ENCODE measurements at places on chromosomes 3 and 15.
A peak's percentile ranks its signal among the peaks of the same experiment; 100 is the strongest.

- peak; percentile 76 for ATAC-seq
These were observed 1039.2 kb downstream of the ROBO1 start for GRCh38 chr3:78728406-78729145.

DNA sequence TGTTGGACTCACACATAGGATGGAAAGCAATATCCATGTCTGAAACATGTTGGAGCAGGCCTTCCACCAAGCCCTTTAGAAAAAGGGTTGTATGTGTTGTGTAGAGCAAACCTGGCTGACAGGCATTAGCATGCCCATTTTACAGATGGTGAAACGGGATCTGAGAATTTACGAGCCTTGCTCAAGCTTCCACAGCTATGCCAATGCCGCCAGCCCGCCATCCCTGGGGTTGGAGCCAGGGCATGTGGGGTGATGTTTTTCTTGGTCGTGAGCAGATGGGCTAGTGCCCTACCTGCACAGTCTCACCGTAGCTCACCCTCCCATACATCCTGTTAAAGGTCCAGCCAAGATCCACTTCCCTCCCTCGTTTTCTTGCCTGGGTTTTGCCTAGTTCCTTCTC lies 97.5 kb upstream of the TLE3 start:
- ATAC-seq, result peak; percentile 4

GRCh38 chr3:150061288-150062024 lies 90.8 kb upstream of the PFN2 start:
- no peak for ATAC-seq

GRCh38 chr3:171704002-171704401 lies 106.3 kb downstream of the PLD1 start:
- peak; percentile 75 for ATAC-seq

Measured in esophagus mucosa (tissue), 1 donor.